ENCODE measurements at places on chromosomes 3 and 15.
A peak's percentile ranks its signal among the peaks of the same experiment; 100 is the strongest.

- DNase-seq: no peak
Measured at GRCh38 chr15:87623832-87624231, 632.7 kb downstream of the NTRK3 start.

DNA sequence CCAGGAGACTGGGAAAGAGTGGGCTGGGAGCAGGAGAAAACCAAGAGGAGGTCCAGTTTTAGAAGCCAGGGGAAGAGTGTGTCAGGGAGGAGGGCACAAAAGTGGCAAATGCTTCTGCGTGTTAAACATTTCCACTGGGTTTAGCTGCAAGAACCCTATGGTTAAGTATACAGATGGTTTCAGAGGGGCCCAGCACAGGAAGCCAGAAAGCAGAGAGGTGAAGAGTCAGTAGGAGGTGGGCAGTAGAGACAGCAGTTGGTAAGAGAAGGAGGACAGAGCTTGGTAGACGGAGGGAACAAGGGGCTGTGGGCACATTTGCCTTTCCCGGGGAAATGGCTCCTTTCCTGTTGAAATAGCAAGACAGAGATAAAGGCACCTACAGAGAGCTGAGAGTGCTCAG lies 133.8 kb downstream of the EPHB1 start:
- no peak for DNase-seq

GRCh38 chr15:44308415-44308814 lies 19.9 kb downstream of the GOLM2 start:
- DNase-seq: no peak

- DNase-seq: no peak
Measured at GRCh38 chr3:138383715-138384465, 35.5 kb downstream of the MRAS start.

DNA sequence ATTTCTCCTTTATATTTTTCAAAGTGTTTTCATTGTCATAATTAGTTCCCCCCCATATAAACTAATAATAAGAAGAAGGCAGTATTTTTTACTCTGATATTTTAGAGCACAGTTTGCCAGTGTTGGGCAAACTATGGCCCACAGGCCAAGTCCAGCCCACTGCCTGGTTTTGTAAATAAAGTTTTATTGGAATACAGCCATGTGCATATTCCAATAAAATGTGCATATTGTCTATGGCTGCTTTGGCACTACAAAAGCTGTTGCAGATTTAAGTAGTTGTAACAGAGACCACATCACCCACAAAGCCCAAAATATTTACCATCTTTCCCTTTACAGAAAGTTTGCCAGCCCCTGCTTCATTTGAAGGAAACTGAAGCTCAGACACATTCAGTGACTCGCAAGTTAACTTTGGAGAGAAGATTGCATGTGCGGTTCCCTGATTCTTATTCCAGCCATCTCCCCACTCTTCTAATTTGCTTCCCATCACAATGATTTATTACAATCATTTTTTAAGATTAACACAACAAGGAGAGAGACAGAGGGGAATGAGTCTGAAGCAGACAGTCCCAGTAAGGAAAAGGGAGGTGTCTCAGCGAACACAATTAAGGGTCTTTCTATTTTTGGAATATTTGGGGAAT lies 48.9 kb downstream of the RFTN1 start:
- DNase-seq: no peak

DNA sequence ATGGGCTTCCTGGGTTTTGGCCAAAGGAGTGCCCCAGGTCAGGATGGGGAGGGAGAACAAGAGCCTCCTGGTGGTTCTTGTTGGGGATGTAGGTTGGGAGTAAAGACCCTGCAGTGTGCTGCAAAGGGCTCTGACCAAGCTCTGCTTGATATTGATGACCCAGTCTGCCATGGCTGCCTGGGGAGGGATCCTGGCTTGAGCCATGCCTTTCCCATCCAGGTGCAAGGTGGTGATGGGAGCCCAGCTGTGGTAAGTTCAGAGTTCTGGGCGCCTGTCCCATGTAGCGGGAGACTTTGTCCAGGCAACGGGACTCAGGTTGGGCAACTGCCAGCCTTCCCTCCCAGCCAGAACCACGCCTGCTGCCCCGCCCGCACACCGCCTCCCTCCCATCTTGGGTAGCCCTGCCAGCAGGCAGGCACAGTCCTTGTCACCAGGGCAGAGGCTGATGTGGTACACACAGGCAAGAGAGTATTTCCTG lies 2.6 kb downstream of the GNAI2 start:
- DNase-seq: no peak

GRCh38 chr15:65189102-65189740 lies 4.1 kb upstream of the CLPX start:
- DNase-seq: peak; percentile 62

GRCh38 chr3:123287051-123287961 lies 85.6 kb downstream of the SEC22A start:
- no peak for DNase-seq

DNA sequence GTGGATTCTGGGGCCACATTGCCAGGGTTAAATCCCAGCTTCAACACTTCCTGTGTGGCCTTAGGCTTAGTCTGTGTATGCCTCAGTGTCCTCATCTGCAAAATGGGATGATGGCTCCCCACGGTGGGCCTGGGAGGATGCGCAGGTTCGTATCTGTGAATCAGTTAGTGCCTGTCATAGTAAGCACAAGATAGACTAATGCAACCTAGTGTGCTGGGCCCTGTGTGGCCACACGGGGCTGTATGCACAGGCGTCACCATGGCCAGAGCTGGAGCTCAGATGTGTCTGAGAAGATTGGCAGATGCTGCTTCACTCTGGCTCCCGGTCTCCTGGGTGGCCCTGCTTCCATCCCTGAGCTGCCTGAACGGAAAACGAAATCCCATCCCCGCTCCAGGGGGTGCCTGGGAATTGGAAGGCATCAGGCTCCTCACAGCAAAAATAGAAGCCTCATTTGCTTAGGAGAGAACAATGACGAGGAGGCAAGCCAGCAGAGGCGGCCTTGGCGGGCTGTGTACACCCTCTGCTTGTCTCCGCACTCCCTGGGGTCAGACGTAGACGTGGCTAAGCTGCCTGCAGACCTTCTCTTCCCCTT lies 103.6 kb downstream of the APBA2 start:
- DNase-seq: peak; percentile 32

DNA sequence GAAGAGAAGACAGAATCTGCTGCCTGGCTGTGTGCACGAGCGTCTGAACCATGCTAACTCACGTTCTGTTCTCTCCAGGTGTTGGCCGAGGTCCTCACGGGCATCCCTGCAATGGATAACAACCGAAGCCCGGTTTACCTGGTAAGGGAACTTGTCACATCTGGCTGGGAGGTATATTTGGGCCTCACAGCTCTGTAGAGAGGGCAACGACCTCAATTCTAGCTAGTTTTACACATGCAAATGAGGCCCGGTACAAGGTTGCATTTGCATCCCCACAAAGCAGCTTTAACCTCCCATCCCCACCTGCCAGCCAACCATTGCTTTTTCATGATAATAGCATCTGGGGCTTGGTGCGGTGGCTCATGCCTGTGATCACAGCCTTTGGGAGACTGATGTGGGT lies 22.0 kb upstream of the TATDN2 start:
- DNase-seq: no peak

DNA sequence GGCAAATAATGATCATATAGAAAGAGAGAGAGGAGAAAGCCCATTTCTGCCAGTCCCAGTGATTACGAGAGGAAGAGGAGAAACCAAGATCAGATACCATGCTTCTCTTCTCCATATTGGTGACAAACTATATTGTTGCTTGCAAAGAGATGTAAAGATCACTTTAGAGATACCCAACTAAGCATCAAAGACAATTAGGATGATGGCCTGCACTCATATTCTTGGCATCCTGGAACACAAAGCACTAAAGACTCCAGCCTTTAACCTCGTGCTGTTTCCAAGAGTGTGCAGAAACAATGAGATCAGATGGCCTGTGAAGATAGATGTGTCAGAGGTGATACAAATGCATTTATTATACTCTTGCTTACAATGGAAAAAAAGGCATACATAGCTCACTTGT lies 170.7 kb upstream of the TP63 start:
- no peak for DNase-seq

GRCh38 chr3:149658744-149659497 lies 1.1 kb upstream of the WWTR1 start:
- DNase-seq: peak; percentile 37

DNA sequence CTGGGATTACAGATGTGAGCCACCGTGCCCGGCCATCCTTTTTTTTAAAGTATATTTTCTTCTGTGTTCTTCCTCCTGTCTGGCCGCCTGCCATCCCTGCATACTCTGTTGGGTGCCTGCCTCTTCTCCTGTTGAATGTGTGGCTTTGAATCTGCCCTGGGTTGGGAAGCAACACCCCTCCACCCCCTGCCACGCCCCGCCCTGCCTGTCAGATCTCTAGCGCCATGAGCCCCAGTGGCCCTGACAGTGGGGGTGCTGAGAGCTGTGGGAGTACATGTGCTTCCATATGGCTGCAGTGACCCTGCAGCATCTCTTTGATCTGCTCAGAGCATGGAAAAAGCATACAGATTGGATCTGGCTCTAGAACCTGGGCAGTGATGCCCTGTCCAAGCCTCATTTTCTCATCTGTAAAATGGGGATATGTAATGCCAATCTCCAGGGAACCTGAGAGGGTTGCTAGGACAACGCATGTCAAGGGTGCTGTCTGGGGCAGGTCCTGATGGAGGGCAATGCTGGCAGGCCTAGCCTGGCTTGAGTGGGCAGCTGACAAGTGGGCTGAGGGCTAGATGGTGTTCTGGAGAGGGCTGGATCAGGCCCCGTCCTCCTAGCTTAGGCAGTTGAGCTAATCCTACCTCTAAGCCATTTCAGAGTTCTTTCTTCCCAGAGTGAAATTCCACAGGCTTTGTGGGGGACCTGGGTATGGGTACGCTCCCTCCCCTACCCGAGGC lies 23.9 kb downstream of the CCDC13 start:
- DNase-seq: no peak

DNA sequence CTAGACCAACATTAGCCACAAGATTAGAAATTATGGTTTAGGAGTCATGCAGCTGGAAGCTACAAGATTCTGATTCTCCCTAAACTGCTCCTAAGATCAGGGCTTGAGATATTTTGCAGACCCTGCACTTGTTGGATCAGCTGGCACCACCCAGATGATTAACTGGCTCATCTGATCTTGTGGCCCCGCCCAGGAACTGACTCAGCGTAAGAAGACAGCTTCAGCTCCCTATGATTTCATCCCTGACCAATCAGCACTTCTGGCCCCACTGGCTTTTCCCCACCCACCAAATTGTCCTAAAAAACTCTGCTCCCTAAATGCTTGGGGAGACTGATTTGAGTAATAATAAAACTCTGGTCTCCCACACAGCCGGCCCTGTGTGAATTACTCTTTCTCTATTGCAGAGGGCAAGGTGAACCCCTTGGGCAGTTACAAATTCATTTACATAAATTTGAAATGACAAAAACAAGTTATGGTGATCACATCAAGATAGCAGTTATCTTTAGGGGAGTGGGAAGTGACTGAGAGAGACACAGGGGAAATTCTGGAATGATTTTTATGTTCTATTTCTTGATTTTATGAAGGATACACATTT lies 76.5 kb downstream of the CD200R1L start:
- DNase-seq: no peak

DNA sequence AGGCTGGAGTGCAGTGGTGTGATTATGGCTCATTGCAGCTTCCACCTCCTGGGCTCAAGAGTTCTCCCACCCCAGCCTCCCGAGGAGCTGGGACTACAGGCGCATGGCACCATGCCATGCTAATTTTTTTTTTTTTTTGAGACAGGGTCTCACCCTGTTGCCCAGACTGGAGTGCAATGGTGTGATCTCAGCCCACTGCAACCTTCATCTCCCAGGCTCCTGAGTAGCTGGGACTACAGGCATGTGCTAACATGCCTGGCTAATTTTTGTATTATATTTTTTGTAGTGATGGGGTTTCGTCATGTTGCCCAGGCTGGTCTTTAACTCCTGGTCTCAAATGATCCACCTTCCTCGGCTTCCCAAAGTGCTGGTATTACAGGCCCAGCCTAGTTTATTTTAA lies 4.0 kb downstream of the TEX9 start:
- DNase-seq: no peak

- DNase-seq: no peak
Measured at GRCh38 chr3:25820816-25821486, 31.1 kb downstream of the OXSM start.

DNA sequence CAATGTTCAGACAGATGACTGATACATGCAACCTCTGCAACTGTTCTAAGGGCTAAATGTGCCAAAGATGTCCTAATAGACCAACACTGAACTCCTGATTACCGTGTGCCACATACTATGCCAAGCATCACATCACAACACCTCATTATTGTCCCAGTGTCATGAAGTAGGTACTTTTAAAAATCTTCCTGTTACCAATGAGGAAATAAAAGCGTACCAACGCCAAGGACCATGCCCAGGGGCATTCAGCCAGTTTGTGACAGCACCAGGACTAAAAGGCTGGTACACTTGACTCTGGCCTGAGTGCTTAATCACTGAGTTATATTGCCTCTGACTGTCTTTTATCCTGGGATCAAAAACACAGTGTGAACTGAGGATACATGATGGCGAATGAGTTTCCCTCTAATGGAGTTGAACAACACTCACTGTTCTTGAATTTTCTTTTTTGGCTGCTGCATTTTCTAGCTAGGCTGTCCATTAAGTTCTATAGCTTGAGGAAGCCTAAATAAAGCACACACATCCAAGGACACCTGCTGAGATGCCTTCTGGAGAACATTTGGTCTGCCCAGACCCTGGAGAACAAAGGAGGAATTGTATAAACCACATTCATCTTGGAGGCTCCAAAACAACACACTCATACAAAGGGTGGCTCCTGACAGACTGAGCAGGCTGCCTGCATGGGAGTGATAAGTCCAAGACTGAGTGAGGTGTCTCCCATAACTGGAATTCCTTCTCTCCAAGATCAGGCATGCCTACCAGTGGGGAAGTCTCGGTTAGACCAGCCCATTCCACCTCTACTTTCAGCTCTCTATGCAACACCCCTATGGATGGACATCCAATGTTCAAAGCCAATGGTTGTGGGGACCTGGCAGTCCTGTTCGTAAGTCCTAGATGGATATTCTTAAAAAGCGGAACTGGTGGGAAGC lies 126.7 kb upstream of the PRICKLE2 start:
- DNase-seq: peak; percentile 38

DNA sequence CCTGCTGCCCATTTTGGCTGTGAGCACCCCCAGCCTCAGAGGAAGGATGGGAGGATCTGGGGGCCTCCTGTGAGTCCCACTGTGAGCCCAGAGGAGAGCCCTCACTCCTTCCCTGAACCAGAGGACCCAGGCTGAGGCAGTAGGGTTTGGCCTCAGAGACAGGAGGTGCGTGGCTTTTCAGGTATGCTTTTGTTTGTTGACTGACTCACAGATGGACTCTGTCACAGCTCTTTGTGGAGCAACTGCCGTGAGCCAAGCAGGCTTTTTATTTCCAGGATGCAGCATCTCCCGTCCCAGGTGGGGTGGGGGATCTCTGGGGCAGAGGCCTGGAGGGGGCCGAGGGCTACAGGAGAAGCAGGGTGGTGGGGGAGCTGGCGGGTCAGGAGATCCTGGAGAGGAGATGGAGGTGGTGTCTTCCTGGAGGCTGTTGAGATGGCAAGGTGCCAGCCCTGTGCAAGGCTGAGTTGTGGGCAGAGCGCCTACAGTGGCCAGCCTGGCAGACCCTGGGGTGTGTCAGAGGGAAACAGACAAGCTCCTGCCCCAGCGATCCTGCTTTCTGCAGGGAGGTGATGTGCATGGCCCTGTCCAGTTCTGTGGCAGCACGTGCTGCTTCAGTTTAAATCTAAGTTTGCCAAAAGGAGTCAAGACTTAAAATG lies 24.0 kb downstream of the PLXNA1 start:
- DNase-seq: no peak

- no peak for DNase-seq
Measured at GRCh38 chr15:39963786-39964185, 29.9 kb downstream of the EIF2AK4 start.
